NCI-H345 (cell line): ENCODE measurements at places on chromosomes 2 and 18.

DNA sequence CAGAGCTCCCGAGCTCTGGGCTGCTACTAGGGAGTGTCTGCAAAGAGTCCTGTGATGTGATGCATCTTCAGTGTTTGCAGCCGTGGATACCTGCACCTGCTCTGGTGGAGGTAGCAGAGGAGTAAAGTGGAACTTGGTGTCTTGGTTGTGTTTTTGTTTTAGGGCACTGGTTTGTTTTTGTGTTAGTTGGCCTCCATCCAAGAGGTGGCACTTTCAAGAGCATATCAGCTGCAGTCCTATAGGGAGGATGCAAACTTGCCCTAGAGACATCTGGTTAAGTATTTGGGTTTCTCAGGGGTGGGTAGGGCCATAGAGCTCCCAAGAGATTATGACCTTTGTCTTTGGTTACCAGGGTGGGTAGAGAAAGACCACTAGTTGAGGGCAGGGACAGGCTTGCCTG is 1249.0 kb upstream of the FAM98A start:
- DNase-seq: no peak

- no peak for DNase-seq
Observed at GRCh38 chr2:21424375-21424774, 300.6 kb downstream of the TDRD15 start.

DNA sequence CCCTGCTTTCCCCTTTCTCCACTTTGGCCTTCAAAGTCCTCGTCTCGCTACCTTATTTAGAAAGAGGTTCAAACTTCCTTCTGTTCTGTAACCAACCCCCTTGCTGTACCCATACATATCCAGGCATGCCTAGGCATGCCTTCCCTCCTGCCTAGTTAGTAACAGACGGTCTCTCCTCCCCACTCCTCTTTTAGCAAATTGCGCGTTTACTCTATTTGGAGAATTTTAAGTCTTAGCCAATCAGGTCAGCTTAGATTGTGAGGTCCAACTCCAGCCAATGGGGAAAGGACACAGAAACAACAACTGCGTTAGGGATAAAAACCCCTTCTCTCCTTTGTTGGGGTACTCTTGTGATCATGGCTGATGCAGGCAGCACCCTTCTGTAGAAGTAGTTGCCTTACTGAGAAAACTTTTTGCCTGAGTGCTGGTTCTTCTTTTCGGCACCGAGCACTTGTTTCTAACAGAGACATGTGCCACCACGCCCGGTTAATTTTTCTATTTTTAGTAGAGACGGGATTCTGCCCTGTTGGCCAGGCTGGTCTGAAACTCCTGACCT is 85.9 kb upstream of the FOXI3 start:
- no peak for DNase-seq

DNA sequence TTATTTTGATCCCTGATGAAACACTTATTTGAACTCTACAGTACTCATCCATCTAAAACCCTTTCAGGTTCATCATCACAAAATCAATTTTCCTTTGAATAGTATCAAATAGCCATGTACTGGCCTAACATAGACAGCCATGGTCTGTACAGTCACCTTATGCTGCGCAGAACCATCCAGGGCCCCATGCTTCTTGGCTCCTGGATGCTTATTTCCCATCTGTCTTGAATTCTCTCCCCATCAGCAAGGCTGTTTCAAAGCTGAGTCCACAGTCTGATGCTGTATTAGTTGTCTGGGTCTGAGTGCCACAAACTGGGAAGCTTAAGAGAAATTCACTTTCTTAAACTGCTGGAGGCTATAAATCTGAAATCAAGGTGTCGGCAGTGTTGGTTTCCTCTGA is 290.2 kb downstream of the OSR1 start:
- no peak for DNase-seq

- no peak for DNase-seq
Observed at GRCh38 chr18:23136326-23137096, 1.2 kb downstream of the CABLES1 start.

DNA sequence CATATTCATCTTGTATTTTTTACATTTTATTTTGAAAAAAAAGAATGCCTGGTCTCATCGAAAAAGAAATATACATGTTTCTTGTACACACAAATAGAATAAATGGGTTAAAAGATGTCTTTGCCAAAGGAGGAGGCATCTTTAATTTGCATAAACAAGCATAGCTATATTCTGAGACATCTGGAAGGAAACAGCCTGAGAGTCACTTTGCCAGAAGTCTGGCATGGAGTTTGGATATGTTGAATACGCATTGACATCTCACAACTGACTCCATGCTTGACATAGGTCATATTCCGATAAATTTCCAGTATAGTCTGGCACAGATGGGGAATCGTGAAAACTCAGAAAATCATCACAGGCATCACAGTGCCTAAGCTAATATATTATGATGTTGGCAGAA is 1317.5 kb upstream of the CELF4 start:
- DNase-seq: no peak

GRCh38 chr2:6202756-6203155 is 510.6 kb downstream of the SOX11 start:
- DNase-seq: no peak

- DNase-seq: no peak
Observed at GRCh38 chr2:224410946-224411561, 9.1 kb upstream of the FAM124B start.

DNA sequence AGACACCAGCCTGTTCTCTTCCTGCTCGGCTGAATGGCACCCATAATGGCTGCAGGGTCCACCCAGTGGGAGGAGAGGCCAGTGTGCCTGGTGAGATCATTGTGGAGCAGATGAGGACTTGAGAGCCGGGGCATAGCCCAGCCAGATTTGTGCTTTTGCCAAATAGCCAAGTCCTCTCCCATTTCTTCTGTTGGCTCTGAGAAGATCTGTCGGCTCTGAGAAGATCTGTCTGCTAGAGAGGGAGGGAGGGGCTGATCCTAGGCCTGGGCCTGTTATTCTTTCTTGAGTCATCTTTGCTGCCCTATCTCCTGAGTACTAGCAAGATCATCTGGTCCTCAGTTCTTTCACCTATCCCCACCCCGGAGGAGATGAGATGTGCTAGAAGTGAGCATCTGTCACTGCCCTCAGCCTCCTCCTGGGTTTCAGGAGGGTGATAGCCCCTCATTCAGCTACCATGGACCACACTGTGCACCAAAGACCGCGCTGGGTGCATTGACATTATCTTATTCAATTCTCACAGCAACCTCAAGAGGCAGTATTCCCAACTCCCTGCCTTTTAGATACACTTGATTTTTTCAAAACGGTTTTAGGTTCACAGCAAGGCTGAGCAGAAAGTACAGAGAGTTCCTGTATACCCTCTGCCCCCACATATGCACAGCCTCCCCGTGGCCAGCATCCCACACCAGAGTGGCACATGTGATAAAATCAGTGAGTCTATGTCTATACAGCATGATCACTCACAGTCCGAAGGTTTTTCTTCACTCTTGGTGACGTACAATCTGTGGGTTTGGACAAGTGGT is 98.6 kb downstream of the CAPN13 start:
- DNase-seq: no peak

DNA sequence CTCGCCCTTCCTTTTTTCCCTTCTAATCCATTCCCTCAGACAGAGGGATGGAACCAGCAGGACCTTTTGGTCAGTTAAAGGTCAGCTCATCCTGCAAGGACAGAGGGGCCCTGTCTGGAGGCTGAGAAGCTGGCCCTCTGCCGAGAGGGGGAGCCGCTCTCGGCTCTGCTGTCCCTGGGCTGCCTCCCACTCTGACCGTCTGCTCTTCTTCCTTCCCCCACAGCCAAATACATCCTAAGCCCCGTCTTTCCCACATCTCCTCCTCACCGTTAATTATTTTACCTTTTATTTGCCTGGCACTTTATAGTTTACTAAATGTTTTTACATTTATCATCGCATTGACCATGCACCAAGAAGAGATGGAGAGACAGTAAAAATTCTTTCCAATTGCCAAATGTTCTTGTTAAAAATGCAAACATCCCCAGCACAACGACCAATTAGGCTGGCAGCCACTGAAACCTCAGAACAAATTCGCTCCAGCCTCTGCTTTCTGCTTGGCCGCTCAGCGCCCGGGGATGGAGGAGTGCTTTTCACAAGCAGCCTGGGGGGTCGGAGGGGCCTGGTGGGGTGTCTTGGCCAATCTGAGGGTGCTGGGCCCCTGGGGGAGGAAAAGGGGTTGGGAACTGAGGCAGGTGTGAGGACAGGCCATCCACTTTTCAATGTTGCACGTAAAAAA is 123.7 kb downstream of the TNS1 start:
- no peak for DNase-seq

- DNase-seq: no peak
Observed at GRCh38 chr18:58196881-58197872, 153.2 kb downstream of the NEDD4L start.
